ENCODE measurements at places on chromosomes 6 and 20.

DNA sequence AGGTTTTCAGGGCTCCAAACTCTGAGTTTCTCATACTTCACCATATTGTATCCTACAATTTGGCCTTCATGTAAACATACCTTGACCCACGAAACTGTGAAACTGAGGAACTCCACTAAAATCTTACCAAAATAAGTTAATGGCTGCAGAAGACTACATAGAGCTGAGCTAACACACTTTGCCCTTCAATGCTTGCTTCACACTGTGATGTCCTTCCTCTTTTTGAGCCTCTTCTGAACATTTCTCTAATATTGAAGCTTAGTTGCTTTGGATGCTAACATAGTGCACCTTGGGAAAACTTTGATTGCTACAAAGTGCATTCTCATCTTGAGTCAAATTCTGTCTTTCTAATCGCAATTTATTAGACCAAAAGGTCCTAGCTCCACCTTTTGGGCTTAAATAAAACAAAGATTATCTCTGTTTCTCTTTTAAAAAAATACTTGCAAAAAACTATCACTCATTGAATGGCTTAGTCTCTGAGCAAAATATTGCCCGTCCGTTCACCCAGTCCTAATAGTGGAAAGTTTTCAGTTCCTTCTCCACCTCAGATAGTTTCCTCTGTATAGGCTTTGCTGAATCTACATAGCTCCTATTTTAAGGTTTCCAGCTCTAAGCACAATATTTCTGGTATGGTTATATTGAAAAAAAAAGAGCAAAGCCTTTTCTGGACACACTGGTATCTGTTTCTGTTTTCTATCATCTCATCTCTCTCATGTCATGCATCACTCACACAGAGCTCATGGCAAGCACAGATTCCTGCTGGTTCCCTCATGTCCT, 494.6 kb downstream of the RFPL4B start:
- DNase-seq: no peak

GRCh38 chr20:46994341-46994740, 99.7 kb downstream of the EYA2 start:
- DNase-seq: no peak

DNA sequence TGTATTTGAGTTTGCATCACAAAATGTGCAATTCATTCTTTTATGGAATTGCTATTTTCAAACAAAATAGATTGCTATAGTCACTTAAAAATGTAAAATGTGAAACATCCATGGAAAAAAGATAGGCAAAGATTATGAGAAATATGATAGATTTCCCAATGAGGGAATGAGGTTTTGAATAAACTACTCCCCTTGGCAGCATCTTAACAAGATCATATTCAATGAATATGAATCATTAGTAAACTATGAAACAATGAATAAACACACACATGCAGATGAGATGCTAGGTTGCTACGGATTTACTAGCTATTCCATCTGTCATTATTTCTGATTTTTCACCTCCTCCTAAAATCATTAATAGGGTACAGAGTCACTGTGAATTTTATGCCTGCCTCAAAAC, 401.8 kb downstream of the PHF3 start:
- peak; percentile 28 for DNase-seq

GRCh38 chr6:148735989-148736388, 10.8 kb upstream of the UST start:
- DNase-seq: no peak

DNA sequence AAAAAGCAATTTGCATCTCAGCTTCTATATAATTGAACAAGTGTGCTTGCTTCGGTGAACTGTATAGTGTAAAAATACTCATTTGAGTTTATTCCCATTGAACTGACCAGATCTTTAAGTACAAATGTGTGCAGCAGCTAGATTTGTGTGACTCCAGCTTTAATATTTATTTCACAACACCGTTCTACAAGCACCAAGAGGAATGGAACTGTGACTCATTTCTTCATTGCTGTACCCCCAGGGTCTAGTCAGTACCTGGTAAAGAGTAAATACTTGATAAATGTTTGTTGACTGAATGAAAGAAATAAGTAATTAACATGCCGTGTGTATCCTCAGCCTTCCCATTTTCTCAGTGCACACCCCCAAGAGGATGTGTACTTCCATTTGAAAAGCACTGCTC, 464.8 kb downstream of the CBLN4 start:
- no peak for DNase-seq

GRCh38 chr6:33299237-33299944, 649 bp upstream of the RGL2 start:
- DNase-seq: peak; percentile 93

DNA sequence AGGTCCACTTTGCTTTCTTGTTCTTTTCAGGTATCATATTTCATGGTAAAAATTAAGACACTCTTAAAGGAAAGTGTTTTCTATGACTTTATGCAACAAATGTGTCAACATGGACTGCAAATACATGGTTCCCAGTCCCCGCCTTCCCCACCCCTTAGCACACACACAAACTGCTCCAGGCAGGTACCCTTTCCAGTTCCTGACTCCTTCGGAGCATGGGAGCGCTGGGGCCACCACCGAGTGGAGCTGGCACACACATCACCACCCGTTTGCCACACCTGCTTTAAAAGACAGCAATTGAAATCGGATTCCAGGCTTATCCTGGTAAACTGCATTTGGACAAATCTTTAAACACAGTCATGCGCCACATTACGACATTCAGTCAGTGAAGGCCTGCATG, 22.2 kb downstream of the RNASET2 start:
- DNase-seq: no peak

Measured in fibroblast of skin of abdomen (primary cell).